ENCODE measurements at places on chromosomes 11 and 22. TPM values are rescaled to one million over a fixed set of nuclear protein-coding genes. Genes with fewer than 3 reads are reported as not detected.
A peak's percentile ranks its signal among the peaks of the same experiment; 100 is the strongest.

DNA sequence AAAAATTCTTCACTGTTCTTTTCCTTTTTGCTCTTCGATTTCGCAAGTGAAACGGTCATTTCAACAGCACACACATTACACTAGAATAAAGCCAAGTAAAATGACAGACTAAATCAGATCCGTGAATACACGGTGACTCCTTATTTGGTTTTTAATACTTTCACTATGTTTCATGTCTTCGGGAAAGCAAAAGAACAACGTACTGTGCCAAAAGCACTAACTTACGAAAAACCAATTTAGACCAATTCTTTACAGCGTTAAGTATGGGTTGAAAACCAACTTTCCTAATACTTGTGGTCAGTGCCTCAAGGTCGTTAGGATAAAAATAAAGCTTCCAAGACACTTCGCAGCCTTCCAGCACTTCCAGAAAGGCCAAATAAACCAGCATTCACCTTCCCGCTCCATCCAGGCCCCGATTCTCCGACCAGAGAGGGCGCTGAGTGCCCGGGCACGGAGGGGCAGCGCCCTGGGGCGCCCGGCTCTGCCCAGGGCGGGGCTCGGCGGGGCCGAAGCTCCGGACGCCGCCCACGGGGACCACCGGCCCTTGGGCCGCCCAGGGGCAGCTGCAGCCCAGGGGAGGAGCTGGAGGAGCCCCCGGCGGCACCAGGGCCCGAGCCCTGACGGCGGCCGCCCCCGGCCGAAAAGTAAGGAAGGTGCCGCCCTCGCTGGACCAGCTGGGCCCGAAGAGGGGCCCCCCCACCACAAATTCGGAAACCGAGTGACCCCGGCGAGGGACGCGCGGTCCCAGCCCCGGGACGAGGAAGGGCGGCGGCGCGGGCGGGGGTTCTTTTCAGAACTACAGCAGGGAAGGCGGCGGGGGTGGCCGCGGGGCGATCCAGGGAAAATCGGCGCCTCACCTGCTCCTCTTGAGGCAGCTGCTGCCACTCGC is 499 bp downstream of the ATL3 start:
- no peak for DNase-seq

GRCh38 chr22:46586123-46586519 is 34.1 kb upstream of the GRAMD4 start:
- no peak for DNase-seq

The PKNOX2 gene
- not detected for total RNA-seq

DNA sequence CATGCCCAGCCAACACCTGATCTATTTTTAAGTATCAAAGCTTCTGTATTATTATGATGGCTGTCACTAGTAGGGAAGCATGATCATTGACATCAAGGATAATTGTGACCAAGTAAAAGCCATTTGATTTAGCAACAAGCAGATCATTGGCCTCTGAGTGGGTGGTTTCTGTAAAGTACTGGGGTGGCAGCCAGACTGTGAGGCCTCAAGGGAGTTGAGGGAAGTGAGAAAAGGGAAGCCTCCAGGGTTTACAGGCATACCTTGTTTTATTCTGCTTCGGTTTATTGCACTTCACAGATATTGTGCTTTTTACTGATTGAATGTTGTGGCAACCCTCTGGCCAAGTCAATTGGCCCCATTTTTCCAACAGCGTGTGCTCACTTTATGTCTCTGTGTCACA is 60.1 kb downstream of the PRR5L start:
- no peak for DNase-seq

DNA sequence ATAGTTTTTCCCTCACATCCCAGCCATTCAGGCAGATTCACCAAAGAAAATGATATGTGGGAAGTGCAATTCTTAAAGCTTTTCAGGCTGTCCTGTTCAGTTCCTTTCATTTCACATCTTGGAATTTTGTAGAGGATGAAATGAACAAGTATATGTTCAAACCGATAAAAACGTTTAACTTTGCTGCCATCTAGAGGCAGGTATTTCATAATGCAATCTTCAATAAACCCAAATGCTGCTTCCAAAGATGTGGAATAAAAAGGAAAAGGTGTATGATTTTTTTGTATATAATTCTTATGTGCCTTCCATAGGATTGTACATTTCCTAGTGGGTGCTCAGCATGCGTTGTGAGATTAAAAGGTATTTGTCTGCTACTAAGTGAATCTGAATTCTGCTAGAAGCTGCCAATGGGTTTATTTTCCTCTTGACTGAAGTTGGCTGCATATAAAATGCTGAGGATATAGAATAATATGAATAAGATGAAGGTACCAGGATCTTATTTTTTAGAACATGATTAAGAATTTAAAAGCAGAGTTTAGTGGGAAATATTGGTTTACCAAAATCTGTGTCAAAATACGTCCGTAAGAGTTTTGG is 199.3 kb downstream of the PGR start:
- DNase-seq = peak; percentile 40

GRCh38 chr11:23947883-23948282 is 549.0 kb upstream of the LUZP2 start:
- DNase-seq = no peak

The RIC3 gene
- total RNA-seq = not detected

The RAB36 gene
- total RNA-seq = 0.77 TPM

- peak; percentile 58 for DNase-seq
Measured at GRCh38 chr11:2151500-2152257, 9.3 kb downstream of the INS start.

DNA sequence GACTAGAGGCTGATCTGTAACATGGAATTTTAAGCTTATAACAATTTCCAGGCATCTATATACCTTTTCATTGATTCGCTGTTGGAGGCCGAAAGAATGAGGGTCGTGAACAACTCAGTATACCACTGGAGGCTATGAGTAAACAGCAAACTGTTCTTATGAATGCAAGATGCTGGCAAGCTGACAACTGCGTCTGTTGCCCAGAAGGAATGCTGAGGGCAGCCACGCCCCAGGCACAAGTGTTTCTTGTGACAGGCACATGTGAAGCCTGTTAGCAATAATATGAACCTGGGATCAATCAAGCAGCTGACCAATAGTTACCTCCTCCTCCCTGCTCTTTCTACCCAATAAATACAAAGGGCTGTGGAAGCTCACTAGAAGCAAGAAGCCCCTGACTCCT is 15.3 kb downstream of the RTCB start:
- DNase-seq = no peak

The KCNJ5 gene
- total RNA-seq = not detected

- DNase-seq = no peak
Measured at GRCh38 chr11:2212411-2213251, 41.0 kb upstream of the TH start.

DNA sequence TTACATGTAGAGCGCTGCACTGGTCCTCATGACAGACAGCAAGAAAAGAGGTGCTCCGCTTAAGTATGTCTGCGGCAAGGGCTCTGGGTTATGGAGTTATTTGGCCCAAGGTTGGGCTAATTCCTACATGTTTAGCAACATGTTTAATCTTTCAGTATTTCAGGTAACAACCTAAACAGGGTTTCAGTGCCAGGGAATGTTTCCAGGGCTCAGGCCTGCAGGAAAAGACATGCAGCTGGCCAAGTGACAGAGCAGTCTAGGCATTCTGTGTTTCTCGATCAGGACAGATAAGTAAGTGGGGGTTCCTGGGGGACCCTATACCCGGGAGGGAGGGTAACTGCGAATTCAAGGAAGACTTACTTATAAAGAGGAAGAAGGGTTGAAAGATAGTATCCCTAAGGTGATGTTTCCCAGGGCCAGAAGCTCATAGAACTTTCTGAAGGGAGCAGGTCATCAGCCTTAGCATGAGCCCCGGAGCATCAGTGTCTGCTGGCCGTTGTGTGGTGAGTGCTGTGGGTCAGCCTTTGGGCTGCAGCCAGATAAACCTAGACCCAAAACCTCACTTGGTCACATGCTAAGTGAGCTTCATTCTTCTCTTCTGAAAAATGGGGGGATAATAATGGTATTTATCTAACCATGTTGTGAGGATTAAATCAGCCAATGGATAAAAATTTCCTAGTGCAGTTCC is 18.4 kb downstream of the KCNJ5 start:
- DNase-seq = no peak

- no peak for DNase-seq
Measured at GRCh38 chr22:17586831-17587440, 23.6 kb downstream of the SLC25A18 start.

DNA sequence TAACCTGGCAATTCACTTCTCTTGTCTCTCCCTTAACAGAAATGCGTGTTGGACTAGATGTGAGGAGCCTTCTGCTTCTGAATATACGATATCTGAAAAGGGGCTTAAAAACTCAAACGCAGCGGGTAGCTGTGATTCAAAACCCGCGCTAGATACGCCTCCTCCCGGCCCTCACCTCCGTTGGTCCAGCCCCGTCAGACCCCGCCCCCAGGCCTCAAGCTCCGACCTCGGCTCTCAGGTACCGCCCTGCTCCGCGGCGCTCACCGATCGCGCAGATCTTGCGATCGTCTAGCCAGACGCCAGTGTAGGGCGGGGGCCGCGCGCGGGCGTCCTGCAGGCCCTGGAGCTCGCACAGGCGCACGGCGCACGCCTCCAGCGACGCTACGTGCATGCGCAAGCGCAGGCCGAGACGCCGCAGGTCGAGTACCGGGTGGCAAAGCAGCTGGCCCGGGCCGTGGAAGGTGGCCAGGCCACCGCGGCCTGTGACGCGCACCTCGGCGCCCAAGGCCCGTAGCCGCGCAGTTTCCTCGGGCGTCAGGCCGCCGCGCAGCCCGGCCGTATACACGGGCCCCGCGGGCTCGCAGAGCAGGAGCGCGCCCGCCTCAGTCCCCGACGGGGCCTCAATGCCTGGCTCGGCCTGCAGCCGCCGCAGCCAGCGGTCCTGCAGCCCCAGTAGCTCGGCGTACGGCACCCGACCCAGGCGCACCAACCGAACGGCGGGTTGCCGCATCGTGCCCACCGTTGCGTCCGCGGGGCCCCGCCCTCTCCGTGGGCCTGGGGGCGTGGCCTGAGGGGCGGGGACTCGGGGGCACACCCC is at the start of gene LIPT2:
Gene LIPT2, minus strand, starts transcription at position 751 of the 817 bp plus-strand sequence. Its CDS starts 21 bp downstream, at position 730.
- DNase-seq = peak; percentile 91

The ARHGAP8 gene
- under 0.01 TPM for total RNA-seq

DNA sequence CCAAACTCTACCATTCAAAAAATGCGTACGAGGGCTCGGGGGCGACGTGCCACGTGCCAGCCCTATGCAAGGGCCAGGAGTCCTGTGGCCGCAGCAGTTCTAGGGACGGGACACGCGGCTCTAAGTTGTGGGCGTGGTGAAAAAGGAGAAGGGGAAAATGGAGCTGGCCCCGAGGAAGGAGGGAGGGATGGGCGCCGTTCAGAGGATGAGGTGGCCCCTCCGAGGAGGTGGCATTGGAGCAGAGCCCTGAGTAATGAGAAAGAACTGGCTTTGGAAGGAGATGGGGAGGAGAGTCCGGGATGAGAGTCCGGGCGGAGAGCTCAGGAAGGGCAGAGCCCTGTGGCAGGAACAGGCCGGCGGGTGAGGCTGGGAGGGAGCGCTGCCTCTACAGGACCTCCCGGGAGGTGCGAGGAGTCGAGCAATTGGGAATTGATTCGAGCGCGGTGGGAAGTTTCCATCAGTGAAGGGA is 21.0 kb downstream of the OTUB1 start:
- DNase-seq = no peak

GRCh38 chr11:116701297-116701801 is 71.4 kb downstream of the BUD13 start:
- no peak for DNase-seq

The NCAM1 gene
- total RNA-seq = 4.2 TPM

DNA sequence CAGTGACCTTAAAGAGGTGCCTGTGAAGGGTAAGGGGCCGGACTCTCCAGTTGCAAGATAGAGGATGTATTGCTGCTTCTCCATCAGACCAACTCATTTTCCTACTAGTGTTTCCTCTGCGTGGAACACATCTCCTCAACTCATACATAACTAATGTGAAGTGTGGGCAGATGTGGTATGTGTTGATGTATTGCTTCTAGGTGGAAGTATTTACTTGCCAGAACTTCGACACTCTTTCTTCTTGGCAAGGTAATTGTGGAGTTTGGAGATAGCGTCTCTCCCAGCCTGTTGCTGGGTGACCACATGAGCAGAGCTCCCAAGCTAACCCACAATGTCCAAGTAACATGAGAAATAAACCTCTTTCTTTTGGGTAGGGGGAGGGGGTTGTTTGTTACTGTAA is 456.9 kb downstream of the DYNC2H1 start:
- DNase-seq = no peak

- no peak for DNase-seq
Measured at GRCh38 chr22:37638391-37639069, 939 bp upstream of the SH3BP1 start.

- peak; percentile 22 for DNase-seq
Measured at GRCh38 chr11:70456921-70457532, 58.7 kb downstream of the CTTN start.

The GLB1L3 gene
- not detected for total RNA-seq

- no peak for DNase-seq
Measured at GRCh38 chr22:46219636-46220035, 30.5 kb downstream of the CDPF1 start.

GRCh38 chr11:45771193-45771565 is 33.8 kb upstream of the SLC35C1 start:
- peak; percentile 57 for DNase-seq

The SPINDOC gene
- 13.3 TPM for total RNA-seq

DNA sequence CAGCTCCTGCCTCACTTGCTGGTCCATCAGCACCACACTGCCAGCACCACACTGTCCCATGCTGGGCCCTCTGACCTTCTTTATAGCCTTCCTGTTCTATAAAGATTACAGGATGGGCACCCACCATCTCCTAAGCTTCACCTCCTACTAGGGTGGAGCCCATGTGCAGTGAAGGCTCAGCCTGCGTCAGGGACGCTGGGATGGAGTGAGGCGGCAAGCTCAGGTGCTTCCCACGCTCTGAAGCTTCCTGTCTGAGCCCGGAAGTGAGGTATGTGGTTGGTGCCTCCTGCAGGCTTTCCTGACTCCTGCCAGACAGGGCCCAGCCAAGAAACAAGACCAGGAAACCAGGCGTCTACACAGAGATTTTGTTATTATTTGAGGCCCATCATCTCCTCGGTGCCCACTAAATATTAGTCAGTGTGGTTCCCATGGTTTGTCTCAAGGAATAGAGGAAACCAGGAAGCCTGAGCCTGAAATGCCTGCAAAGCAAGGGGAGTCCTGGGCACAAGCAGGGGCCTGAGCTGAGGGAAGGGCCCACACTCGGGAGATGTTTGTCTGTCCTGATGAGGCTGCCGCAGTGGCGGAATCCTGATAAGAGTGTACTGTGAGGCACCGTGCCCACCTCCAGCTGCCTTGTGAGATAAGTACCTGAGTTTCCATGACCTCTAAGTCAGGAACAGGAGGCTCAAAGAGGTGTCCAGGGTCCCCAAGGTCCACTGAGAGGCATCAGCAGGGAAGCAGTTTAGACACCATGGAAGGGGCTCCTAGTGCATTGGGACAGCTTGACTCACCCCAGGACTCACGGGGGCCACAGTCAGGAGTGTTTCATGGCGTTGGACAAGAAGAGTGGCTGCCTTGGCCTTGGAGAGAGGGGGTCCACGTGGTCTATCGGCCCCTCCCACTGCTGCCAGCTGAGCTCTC is 22.0 kb downstream of the RSPH14 start:
- DNase-seq = peak; percentile 7

- no peak for DNase-seq
Measured at GRCh38 chr22:39493759-39494158, 8.3 kb upstream of the MIEF1 start.

The OTOG gene
- total RNA-seq = not detected

DNA sequence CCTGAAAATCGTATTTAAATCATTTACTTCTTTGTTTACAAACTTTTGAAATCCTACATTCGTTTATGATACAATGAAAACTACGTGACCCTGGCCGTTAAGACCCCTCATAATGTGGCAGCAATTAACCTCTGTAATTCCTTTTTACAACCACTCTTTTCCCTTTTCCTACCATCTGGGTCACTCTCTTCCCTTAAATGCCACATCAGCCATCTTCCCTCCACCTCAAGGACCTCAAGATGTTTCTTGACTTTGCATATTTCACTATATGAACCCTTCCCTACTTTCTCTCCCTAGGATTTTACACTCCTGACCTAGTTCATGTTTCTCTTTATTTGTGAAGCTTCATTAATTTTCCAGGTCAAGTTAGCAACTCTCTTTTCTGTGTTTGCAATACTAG is 26.8 kb downstream of the OR2AG2 start:
- DNase-seq = no peak
